ENCODE measurements at places on chromosomes 6 and 20.
A peak's percentile ranks its signal among the peaks of the same experiment; 100 is the strongest.

DNA sequence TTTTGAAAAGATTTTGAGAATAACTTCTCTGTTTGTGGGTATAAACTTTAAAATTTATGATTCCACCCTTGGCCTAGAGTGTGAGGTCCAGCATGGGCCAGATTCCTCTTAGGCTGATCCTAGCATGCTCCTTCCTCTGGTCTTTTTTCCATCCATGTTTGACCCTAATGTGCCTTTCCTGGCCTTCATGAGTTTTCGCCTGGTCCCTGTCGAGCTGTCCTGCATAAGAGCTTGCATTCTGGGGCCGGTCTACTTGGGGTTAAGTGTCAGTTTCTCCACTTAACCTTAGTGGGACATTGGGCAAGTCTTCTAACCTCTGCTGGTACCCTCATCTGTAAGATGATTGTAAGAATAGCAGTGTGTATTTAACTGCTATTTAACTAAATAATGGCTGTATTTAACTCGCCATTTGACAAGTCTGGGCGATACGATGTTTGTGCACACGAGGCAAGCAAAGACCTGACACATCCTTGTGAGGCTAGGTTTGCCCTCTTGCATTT, 40.7 kb upstream of the TAGAP start:
- no peak for DNase-seq

- DNase-seq = no peak
Measured at GRCh38 chr6:130788954-130789353, 38.3 kb upstream of the SMLR1 start.

- DNase-seq = no peak
Measured at GRCh38 chr20:38880952-38881735, 45.1 kb upstream of the FAM83D start.

DNA sequence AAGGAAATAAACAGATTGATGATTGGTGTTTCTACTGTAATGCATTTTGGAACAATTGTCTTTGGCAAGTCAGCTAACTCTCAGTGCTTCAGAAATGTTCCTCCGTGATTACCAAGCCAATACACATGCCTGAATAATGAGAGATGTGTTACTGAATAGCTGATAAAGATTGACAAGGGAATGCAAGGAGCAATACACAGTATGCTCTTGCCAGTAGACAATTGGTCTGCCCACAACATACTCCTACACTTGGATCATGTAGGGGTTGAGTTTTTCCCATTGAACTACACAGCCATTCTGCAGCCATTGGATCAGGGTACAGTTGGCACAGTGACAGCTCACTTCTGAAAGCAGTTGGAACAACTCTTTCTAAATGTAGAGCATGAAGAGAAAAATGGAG, 5.6 kb upstream of the GJB7 start:
- no peak for DNase-seq

DNA sequence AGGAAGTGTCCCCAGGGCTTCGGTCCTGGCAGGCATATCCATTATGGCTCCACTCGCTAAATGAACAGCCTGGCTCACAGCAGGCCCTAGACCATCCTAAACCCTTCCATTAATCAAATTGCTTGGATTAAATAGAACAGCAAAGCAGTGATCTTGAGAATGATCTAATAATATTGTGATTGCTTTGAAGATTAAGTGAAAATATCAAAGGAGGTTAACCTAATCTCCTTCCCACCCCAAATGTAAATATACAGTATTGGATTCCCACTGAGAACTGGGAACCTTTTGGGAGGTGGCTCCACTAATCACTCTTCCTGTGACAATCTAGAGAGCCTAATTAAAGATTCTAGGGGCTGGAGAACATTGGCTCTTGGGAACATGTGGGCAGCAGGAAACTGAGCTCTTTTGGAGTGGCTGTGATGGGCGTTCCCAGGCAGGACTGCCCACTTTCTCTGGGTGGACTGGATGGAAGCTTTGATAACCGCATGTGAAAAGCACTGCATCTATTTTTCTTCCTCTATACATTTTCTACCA, 68.3 kb upstream of the FRMD1 start:
- DNase-seq = peak; percentile 10

GRCh38 chr6:16274483-16274882, 36.1 kb downstream of the GMPR start:
- no peak for DNase-seq

- no peak for DNase-seq
Measured at GRCh38 chr6:2818593-2818992, 23.1 kb downstream of the SERPINB1 start.

- DNase-seq = no peak
Measured at GRCh38 chr6:145380186-145380585, 355.1 kb downstream of the EPM2A start.

- peak; percentile 72 for DNase-seq
Measured at GRCh38 chr6:43900560-43900915, 130.5 kb downstream of the VEGFA start.

- no peak for DNase-seq
Measured at GRCh38 chr20:56506103-56506502, 18.4 kb upstream of the FAM209A start.

GRCh38 chr6:40307712-40308111, 279.5 kb downstream of the LRFN2 start:
- no peak for DNase-seq

DNA sequence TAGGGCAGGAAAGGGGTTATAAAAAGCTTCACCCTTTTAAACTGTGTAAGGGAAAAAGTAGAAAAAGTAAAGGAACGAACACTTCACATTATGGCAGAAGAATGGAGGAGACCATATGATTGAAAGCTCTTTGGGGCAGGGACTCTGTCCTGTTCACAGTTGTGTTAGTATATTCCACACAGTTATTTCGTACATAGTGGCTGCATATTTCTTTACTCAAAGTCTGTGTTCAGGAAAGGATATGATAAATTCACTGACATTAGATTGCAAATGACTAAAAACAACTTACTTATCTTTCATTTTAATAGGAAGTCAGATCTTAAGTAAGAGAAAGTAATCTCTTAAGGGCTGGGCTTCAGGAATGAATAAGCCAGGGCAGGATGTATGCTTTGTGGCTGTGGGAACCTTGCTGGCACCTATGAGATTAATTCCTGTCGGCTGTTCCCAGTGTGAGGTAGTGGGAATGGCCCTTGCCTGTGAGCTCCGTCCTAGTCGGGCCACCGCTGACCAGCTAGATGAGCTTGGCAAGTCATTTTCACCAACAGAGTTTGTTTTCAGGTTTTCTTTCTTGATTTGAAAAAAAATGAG, 11.2 kb downstream of the PPP1R14C start:
- no peak for DNase-seq

DNA sequence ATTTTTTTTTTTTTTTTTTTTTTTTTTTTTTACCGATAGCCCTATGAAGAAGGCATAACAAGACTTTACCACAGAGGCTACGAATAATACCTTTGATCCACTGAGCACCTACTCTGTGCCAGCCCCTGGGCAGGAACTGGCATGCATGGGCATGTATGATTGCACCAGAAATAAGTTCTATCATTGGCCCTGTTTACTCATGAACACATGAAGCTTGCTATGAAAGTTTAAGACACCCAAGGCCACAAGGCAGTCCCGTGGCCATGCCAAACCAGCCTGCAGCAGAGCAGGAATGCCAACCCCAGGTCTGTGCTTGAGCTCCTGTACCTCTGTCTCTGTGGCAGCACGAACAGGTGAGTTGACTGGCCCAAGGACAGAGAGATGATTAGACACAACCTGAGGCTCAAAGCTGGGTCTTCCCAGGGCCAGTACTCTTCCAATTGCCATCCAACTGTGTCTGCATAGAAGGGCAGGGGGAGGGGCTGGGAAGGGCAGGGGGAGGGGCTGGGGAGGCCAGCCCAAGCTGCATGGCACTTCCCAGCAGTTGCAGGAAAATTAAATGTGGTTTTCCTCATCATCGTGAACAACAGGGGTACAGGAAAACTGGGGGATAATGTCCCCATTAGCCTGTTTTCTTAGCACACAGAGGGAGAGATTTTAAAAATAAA, 63.5 kb downstream of the LRFN2 start:
- no peak for DNase-seq

GRCh38 chr6:121828146-121828886, 392.9 kb downstream of the GJA1 start:
- DNase-seq = no peak

GRCh38 chr6:38805692-38806091, 90.6 kb downstream of the DNAH8 start:
- no peak for DNase-seq

GRCh38 chr6:12173661-12174060, 116.5 kb upstream of the EDN1 start:
- DNase-seq = no peak

DNA sequence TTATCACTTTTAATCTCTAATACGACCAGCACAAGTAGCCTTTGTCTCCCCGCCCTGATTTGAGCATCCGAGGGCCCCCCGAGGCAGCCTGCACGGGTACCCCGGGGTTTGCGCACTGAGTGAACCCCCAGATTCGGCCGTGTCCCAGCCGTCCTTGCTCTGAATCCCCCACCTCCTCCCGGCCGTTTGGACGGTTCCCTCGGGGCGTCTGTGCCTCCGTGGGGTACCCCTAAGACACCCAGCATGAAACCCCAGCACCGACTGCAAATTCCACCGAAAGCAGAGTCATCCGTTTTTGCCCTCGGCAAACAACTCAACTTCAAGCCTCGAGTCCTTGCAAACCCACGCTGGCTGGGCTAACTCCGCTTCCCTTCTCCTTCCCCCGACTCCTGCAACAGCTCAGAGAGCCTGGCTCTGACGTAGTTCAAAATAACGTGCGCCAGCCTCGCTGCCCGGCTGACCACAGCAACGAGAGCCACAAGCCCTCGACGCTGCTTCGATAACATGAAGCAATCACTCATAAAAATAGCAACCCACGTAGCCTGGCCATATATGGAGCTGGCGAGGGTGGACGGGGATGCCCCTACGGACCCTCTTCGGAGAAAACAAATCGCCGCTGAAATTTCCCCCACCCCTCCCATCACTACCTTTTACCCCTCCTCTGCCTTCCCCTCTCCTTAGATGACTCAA, 764 bp upstream of the SNAP25 start:
- DNase-seq = peak; percentile 72

DNA sequence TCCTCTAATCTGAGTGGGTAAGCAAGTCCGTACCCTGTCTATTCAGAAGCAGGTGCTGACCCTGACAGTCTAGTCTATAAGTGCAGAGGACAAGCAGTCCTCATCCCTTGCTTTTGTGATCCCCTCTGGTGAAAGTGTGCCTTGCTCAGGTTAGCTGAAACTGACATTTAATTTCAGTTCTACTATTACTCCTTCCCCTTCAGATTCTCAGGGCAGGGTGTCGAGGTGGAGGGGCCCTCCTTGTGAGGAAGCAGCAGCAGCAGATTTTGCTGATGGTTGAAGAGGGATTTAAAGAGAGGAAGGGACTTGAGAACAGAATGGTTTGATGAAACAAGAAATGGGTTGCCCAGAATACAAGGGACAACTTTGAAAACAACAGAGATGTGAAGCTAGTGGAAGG, 309.3 kb downstream of the CLIC5 start:
- DNase-seq = no peak

DNA sequence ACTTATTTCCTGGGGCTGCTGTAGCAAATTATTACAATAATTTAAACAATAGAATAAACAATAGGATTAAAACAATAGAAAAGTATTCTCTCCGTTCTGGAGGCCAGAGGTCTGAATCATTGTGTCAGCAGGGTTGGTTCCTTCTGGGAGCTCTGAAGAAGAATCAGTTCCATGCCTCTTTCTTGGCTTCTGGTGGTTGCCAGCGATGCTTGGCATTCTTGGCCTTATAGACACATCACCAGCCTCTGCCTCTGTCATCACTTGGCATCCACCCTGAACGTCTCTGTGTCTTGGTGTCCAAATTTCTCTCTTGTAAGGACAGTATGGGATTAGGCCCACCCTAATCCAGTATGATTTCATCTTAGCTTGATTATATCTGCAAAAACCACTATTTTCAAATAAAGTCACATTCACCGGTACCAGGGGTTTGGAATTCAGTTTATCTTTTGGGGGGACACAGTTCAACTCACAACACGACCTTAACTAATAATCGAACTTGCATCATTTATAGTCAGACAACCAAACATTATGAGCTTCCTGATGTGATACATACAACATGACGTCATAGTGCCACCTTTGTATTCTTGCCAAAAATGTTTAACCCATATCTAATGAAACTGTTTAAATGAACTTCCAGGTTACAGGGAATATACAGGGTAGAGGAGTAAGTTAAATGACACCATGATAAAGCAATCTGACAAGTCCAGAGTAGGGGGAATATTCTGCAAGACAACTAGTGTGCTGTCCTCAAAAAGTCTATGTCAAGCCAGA, 84.7 kb upstream of the RNF24 start:
- no peak for DNase-seq

- DNase-seq = no peak
Measured at GRCh38 chr20:38165089-38165965, at the start of gene TGM2. Gene TGM2, minus strand, starts transcription at chr20:38165270. Its CDS starts 72 bp downstream, at chr20:38165198.

- DNase-seq = no peak
Measured at GRCh38 chr6:144847916-144848315, 562.8 kb downstream of the UTRN start.

DNA sequence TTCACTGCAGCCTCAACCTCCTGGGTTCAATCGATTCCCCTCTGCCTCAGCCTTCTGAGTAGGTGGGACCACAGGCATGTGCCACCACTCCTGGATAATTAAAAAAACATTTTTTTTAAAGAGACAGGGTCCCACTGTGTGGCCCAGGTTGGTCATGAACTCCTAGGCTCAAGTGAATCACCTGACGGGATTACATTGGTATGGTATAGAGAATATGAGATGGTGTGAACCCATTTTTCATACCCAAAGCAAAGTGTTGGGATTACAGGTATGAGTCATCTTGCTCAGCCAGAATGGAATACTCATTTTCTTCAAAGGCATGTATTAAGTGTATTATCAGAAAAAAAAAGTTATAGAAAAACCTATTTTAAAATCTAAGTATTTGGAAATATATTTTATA, 114.2 kb downstream of the AHI1 start:
- DNase-seq = no peak

GRCh38 chr20:53652859-53653517, 59.3 kb upstream of the ZNF217 start:
- no peak for DNase-seq

DNA sequence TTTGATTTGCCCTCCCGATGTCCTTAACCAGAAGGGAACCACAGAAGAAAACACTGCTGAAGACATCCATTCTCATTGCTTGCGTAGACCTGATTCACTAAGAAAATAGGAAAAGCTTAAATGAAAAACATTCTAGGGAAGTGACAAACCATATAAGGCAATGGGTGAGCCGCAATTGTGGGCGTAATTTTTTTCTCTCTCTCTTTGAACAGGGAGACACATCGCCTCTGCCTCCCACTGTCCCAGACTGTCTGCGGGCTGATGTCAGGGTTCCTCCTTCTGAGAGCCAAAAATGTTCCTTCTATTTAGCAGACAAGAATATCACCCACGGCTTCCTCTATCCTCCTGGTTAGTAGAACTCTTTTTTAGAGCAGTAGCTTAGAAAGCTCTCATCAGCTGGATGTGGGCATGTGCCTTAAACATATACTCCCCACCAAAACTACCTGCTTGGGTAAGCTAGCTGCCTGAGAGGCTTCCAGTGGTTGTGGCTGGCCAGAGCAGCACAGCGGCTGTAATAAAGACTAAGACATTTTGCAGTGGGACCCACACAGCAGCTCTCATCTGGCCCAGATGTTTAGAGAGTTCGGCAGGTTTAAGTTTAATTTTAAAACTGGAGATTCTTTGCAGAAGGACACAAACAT, 22.7 kb upstream of the CTAGE9 start:
- DNase-seq = no peak

- no peak for DNase-seq
Measured at GRCh38 chr6:113954653-113955052, 16.3 kb downstream of the HDAC2 start.

All from DMS79 (cell line).